ENCODE measurements at places on chromosomes 4 and X. TPM values are rescaled to one million over a fixed set of nuclear protein-coding genes. Genes with fewer than 3 reads are reported as not detected.

The ATOH1 gene
- not detected for total RNA-seq

- DNase-seq: peak; percentile 34
These were observed 374.7 kb downstream of the ANKRD50 start for GRCh38 chr4:124337874-124338273.

GRCh38 chr4:123651066-123651465 is 254.5 kb downstream of the SPRY1 start:
- DNase-seq: no peak

DNA sequence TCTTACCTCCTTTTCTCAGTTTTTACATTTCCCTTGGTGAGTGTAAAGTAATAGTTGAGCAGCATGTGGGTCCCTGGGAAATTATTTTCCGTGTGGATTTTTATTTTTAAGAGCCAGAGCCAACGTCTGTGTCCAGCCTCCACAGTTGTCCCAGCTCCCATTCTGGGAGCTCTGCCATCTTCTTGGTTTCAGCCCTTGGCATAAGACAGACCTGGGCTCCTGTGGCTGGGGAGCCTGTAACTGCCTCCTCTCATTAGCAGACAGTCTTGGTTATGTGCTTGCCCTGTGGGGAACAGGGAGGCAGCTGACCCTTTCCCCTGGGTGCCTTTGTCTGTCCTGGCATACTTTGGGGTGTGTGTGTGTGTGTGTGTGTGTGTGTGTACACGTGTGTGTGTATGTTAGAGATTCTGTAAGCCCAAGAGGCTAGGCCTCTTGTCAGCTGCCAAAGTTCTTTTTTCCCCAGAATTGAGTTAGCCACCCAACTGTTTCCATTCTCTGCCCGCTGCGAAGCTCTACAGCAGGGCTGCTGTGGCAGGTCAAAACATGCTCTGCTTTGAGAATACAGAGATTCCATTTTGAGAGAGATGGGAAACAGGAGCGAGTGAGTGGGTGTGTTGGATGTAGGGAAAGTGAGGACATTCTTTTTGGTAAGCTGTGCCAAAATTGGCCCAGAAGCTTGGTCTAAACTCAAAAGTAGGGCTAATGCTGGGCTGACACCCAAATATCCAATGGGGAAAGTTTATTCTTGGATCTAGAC is 140.7 kb downstream of the TMEM164 start:
- no peak for DNase-seq

The GDPD2 gene
- 0.26 TPM for total RNA-seq

The MTTP gene
- not detected for total RNA-seq

Measured in body of pancreas (tissue), 4 donors.